ENCODE measurements at places on chromosomes 6 and 20.
A peak's percentile ranks its signal among the peaks of the same experiment; 100 is the strongest.

GRCh38 chr6:741410-742339 lies 48.7 kb upstream of the EXOC2 start:
- no peak for DNase-seq

DNA sequence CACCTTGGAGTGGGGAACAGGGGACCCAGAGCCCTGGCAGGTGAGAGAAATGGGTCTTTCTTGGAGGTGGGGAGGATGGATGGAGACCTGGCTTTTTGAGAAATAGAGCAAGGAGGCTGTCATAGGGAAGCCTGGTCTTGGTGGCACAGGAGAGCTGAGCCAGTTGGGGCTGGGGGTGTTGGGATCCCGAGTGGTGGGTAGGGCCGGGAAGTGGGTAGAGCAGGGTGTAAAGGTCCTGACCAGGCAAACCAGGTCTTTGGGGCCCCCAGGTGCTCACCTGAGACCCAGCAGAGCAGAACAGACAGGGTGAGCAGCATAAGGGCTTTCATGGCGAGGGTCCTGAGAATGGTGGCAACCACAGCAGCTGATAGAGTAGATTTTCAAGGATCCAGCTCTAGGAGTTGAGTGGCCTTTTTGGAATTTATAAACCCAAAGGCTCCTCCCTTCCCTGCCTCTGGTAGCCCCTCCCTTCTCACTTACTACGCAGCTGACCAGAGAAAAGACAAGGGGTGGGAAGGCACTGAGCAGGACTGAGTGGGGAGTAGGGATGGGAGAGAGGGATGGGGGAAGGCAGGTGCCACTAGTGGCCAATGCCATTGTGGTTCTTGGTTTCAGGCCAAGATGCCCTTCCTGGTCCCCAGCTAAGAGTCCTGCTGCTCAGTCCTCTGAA lies at the start of gene LY6G6C:
Gene LY6G6C (minus strand): TSS at position 396 of the 670 bp plus-strand sequence. CDS start 67 bp downstream, at position 329.
- no peak for DNase-seq

GRCh38 chr6:3841711-3842565 lies 7.2 kb upstream of the FAM50B start:
- peak; percentile 65 for DNase-seq

GRCh38 chr6:43021270-43022047 lies at the start of gene RRP36:
Gene RRP36 (plus strand): TSS chr6:43021623. CDS start chr6:43021655, 32 bp downstream.
- DNase-seq = peak; percentile 90

- DNase-seq = no peak
Measured at GRCh38 chr6:39439342-39440038, 117.0 kb upstream of the KCNK16 start.

- DNase-seq = no peak
Measured at GRCh38 chr6:36333931-36334725, 2.6 kb downstream of the BNIP5 start.

DNA sequence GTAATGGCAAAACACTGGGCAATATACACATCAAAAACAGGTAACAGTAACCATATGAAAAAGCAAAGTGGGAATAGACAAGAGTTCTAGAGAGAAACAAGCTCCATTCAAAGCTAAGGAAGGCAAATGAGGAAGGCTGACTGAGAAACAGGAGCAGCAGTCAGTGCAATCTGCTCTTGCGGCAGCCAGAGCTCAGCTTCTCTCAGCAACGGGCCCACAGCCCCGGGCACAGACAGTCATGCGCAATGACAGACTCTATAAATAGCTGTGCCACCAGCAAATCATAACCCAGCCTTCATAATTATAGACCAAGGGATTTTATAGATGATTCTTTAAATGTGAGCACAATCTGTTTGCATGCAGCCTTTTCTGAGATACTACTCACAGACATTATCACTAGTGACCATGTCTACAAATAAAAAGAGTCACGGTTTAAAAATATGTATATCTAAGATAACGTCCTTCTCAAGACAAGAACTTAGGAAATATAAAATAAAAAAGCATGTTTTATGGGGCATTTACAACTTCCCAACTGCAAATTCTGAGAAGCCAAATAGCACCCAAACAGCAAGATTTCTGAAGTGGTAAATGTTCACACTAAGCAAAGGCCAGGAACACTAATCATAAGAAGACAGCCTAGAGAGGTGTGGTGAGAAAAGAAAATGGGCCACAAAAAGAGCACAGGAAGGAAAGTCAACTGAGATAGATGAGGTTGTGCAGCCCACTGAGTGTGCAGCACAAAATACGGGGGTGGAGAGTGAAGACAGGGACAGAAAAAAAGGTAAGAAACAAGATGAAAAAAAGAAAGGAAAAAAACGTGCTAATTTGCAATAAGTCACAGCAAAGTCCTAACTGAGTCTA lies 39.9 kb upstream of the BEND6 start:
- no peak for DNase-seq

- no peak for DNase-seq
Measured at GRCh38 chr6:31581434-31582229, 592 bp downstream of the LTB start.

- no peak for DNase-seq
Measured at GRCh38 chr6:136435101-136435500, 115.1 kb downstream of the MAP7 start.

- DNase-seq = no peak
Measured at GRCh38 chr6:92568541-92568940, 850.8 kb downstream of the EPHA7 start.

DNA sequence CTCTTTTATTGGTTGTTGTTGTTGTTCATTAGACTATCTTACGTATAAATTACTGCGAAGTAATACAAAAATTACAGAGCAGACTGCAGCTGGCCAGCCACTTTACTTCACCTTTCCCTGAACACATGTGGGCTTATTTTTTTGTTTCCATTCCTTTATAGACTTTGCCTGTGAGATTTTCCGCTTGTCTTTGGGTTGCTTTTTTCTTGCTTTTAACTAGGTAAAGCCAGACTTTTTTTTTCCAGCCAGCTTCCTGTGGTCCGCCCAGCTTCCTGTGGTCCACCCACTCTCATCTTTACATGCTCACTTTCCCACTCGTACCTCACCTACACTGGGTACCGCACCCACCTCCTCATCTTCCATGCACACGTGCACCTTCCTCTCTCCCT lies 79.0 kb downstream of the IPCEF1 start:
- DNase-seq = no peak

DNA sequence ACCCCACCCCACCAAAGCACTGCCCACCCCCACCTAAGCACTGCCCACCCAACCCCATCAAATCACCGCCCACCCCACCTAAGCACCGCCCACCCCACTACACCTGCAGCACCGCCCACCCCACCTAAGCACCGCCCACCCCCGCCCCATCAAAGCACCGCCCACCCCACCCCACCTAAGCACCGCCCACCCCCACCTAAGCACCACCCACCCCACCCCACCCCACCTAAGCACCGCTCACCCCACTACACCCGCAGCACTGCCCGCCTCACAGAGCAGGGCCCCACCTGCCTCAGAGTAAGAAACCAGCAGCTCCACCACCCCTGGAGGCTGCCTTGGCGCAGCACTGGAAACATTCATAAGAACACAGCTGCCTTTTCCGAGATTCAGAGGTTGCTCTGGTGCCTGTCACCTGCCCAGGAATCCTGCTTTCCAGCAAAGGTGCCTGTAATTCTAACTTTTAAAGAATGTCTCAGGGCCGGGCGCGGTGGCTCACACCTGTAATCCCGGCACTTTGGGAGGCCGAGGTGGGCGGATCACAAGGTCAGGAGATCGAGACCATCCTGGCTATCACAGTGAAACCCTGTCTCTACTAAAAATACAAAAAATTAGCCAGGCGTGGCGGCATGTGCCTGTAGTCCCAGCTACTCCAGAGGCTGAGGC lies 148.2 kb downstream of the BMP7 start:
- DNase-seq = no peak
